Right ventricle myocardium superior (tissue), 1 donor: ENCODE measurements at places on chromosomes 6 and 20.

DNA sequence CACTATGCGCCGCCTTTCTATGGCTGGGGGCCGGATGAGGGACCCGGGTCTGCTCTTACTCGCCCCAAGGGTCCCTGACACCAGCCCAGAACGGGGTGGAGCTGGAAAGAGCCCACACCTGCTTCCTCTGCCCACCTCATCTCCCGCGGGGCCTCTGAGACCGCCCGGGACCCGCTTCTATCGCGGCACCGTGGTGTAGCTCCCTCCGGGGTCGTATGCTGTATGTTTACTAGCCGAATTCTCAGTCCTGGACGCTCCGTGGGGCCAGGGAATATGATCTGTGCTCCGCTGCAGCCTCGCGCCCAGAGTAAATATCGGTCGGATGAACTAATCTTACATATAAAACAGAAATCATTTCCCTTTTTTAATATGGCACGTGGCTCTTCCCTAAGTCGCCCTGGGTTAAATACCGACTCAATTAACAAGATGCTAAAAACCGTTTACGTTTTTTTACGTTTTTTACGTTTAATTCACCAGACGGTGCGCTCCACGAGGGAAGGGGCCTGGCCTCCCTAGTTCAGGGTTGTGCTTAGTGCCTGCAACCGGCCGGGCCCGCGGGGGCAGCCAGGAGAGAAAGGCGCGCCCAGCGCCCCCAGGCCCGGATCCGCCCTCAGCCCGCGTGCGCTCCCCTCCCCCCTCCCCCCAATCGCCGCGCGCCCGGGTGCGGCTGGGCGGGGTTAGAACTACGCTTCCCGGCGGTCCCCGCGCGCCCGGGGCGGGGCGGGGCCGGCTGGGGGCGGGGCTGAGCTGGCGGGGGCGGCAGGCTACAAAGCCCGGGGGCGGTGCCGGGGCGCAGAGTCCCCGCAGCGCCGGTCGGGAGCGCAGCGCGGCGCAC is at the start of gene RBM38:
Gene RBM38, plus strand, starts transcription at position 793 of the 835 bp plus-strand sequence. CDS start 186 bp downstream, outside the sequence.
- DNase-seq = peak; percentile 83

DNA sequence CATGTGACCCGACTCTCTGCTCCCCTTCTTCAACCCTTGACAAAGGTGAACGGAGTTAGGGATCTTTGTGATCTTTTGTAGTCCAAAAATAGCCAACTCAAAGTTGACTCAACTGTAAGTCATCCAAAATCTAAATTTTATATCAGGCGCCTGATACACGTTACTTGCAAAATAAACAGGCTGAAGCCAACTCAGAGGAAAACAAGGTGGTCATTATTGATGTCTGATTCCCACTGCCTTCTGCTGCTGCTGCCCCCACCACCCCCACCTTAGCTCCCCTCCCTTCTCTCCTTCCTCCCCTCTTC is 13.2 kb upstream of the RNF8 start:
- DNase-seq = no peak

DNA sequence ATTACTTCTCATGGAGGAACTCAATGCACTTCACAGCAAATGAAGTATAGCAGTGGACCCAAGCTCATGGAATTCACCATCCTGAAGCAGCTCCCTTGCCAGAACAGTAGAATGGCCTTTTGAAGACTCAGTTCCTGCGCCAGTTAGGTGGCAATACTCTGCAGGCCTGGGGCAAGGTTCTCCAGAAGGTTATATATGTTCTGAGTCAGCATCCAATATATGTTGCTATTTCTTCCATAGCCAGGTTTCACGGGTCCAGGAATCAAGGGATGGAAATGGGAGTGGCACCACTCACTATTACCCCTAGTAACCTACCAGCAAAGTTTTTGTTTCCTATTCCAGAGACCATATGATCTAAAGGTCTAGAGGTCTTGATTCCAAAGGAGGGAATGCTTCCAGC is 56.4 kb upstream of the CNKSR3 start:
- DNase-seq = no peak

DNA sequence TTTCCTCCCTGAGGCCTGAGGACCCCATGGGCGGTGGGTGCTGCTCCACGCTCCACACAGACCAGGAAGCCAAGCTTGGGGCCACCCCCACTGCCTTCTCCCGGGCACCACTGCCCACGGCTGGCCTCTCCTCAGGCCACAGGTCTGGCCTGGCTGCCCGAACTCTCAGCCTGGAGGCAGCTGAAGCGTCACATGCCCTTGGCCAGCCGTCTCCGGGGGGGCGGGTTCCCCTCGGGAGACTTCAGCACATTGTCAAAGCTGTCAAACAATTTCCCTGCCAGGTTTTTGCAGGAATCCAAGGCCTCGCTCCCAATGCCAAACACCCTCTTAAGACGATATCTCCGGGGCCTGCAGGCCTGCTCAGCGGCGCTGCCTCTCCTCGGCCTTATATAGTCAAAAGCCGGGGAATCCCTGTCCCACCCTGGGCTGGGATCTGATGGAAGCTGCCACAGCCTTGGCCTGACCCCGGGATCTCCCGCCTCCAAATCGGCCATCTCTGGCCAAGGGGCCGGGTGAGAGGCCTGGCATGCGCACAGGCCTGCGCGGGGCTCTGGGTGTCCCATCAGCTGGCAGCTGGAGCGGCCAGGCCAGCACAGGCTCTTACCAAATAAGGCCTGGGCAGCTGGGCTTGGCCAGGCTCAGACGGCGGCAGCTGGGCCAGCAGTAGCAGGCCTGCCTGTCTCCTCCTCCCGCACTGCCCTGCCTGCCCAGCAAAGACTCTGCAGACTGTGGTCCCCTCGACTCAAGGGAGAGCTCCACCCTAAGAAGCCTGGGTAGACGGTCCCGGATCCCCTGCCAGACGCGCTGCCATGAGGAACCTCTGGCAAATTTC is 49.7 kb downstream of the RBM38 start:
- peak; percentile 94 for DNase-seq

GRCh38 chr6:131103296-131103695 is 32.0 kb upstream of the AKAP7 start:
- DNase-seq = no peak

DNA sequence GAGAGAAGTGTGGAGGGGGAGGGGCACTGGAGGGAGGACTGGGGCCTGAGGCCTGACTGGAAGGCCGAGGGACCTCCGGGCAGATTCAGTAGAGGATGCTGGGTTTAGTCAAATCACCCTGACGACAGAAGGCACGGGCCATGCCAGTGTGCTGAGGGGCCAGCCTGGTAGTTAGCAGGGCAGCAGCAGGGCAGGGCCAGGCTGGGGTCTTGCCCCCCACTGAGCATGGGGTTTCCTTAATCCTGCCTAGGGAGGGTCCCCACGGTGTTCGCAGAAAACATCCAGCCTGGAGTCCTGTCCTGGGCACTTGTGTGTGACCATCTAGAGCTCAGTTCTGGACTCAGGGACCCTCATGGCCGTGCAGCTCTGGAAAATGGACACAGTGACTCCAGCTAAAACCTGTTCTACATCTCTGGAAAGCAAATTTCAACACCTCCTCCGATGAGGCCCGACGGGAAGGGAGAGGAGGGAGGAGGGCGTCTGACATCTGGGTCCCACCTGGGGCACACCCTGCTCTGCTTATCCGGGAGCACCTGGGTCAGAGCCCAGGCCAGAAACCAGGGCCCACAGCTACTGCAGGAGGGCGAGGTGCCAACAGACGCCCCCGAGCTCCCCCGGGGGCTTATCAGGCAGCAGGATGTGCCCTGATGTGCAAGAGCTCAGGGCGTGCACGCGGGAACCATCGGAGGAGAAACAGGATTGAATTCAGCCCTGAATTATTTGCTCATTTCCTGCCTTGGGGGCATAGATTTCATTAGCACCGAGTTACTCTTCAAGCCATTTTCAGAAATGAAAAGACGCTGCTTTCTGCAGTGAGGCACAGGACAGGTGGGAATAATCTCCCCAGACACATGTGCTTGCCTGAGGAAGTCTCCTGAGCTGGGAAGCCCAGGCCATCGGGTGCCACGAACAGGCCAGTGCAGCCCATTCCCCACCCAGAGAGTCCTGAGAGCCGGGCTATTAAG is 78.0 kb upstream of the MPC1 start:
- no peak for DNase-seq

DNA sequence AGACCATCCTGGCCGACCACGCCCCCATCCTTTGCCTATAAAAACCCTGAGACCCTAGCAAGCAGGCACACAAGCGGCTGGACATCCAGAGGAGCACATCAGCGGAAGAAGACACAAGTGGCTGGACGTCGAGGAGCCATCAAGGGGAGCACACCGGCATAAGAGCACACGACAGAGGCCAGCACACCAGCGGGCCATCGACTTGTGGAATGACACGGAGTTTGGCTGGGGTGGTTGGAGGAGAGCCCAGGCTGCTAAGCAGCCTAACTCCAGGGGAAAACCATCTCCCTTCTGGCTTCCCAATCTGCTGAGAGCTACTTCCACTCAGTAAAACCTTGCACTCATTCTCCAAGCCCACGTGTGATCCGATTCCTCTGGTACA is 44.8 kb upstream of the BCLAF1 start:
- DNase-seq = peak; percentile 52

DNA sequence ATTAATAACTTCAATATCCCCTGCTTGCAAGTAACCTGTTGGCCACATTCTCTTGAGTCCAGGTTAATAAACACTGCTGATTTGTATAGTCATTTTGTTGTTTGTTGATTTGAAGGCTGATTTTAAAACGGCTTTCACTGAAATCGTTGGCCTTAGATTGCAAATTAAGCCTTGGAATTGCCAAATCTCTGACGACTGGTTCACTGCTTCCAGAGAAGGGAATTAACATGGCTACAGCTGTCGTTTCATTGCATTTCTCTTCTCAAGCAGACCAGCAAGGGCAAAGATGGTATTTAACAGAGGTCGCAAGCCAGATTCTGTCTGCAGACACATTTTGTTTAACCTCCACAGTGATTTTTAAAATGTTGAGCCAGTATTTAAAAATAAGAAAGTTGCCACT is 470.9 kb downstream of the TFAP2A start:
- no peak for DNase-seq

- no peak for DNase-seq
These were observed 69.8 kb downstream of the CD83 start for GRCh38 chr6:14187406-14187805.

DNA sequence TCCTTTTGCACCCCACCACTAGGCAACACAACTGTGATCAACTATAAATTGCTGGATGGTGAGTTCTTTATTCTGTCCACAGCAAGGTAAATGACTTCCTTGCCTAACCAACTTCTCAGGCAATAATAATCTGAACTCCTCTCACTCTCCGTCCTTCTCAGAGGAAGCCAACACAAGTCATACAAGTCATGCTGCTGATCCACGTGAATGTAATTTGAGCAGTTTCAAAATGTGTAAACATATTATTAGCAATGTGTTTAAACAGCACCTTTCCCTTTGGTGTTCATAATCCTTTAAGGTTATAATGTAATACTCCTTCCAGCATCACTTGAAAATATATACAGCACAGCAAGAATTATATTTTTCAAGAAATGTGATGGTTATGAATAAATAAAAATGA is 127.9 kb downstream of the QRSL1 start:
- DNase-seq = no peak

DNA sequence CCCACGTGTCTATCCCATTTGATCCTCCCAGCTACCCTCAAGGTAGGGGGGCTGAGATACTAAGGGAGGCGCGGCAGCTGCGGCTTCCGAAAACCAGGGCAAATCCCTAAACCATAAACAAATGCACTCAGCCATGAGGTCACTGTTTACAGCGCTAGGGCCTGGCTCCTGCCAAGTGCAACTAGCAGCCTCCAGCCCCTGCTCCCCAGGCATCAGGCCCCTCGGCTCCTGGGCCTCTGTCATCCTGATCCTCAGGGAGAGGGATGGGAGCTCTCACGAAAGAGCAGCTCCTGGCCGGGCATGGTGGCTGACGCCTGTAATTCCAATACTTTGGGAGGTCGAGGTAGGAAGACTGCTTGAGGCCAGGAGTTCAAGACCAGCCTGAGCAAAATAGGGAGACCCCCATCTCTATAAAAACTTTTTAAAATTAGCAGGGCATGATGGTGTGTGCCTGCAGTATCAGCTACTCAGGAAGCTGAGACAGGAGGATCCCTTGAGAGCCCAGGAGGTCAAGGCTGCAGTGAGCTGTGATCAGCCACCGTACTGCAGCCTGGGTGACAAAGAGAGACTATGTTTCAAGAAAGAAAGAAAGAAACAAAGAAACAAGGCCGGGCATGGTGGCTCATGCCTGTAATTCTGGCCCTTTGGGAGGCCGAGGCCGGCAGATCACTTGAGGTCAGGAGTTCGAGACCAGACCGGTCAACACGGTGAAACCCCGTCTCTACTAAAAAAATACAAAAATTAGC is 42.5 kb upstream of the TLDC2 start:
- DNase-seq = peak; percentile 46

DNA sequence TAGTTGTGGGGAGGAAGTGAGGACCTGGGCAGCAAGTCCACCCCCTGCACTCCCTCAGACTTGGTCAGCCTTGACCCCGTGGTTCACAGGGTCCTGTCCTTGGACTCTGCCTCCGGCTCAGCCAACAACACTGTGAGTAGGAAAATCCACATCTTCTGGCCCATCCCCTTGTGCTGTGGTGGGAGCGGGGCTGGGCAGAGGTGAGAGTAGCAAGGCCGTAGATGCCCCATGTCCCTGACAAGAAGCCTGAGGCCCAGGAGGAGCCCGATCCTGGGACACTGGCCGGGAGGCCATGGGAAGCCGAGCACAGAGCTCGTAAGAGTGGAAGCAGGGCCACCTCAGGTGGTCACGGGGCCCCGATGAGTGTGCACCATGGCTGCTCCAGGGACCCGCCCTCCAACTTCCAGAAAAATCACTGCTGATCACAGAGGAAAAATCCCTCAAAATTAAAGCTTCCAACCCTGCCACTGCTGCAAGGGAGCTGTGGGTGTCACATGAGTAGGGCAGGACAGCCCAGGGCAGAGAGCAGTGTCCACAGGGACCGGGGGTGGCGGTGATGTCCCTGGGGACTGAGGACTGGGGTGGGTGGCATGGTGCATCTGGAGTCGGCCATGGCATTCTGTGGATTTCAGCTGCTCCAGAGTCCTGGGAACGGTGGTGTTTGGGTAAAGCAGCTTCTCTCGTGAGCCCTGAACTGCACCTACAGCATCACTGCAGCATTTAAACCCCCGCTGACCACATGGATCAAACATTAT is 189.4 kb downstream of the DLL1 start:
- no peak for DNase-seq

- DNase-seq = no peak
These were observed 20.4 kb downstream of the FGD2 start for GRCh38 chr6:37025621-37026466.

DNA sequence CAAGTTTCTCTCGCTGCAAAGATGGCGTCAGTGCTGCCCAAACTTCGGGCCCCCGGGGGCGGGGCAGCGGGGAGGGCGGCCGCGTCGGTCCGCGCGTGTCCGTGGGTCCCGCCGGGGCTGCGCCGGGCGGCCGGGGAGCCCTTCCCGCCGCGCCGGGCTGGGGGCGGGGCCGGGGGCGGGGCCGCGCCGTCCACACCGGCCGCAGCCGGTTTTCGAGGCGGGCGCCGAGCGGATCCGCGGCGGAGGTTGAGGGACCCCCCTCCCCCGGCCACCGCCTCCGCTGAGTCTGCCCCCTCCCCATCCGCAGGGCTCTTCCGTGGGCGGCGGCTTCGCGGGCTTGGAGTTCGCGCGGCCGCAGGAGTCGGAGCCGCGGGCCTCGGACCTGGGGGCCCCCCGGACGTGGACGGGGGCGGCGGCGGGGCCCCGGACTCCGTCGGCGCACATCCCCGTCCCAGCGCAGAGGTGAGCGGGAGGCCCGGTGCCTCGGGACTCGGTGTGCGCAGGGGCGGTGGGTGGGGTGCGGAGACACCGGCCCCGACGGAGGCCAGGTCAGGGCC is 572 bp downstream of the SLC2A4RG start:
- DNase-seq = peak; percentile 71

GRCh38 chr6:166343150-166343487 is 774 bp upstream of the SFT2D1 start:
- DNase-seq = no peak
